ENCODE measurements at places on chromosomes 7 and 10.
A peak's percentile ranks its signal among the peaks of the same experiment; 100 is the strongest.

GRCh38 chr7:81761821-81762220, 8.0 kb downstream of the HGF start:
- DNase-seq: no peak

DNA sequence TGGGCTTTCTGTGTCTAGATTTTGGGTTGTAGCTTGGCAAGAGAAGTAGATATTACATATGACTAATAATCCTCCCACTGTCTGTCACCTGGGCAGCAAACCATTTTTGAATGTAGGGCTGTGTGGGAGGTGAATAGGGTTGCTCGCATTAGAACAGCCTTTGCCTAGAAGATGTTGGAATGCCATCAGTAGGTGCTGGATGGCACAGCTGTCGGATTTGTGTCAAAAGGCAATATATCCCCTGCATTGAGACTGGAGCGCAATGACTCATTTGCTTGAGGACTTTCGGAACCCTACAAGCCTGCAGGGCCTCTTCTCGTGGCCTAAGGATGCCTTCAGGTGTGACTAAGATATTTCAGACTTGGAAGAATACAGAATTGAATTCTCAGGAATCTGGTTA, 323.8 kb downstream of the GPR158 start:
- DNase-seq: no peak

DNA sequence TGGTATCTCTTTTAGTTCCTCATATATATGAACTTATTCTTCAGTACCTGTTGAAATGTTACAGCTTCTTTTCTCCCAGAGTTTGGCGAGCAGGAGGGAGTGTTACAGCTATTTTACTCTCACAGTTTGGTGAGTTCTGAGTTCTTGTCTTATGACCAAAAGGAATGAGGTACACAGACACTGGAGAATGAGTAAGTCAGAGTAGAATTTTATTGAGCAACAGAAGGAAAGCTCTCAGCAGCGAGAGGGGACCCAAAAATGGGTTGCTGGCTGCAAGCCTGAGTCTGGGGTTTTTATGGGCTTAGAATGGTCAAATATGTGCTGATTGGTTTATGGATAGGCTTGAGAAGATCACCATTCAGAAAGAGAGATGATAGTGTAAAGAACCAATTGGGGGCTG, 175.2 kb downstream of the CDK14 start:
- DNase-seq: no peak

DNA sequence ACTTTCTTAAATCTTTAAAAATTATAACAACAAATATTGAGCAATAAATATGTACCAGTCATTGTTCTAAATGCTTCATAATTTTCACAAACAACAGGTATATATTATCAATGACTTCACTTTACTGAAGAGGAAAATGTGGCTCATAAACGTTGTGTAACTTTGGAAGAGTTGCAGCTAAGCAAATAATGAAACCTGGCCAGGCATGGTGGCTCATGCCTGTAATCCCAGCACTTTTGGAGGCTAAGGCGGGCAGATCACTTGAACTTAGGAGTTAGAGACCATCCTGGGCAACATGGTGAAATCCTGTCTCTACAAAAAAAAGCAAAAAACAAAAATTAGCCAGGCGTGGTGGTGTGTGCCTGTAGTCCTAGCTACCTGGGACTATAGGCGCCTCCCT, 71.9 kb upstream of the AMPH start:
- DNase-seq: no peak

DNA sequence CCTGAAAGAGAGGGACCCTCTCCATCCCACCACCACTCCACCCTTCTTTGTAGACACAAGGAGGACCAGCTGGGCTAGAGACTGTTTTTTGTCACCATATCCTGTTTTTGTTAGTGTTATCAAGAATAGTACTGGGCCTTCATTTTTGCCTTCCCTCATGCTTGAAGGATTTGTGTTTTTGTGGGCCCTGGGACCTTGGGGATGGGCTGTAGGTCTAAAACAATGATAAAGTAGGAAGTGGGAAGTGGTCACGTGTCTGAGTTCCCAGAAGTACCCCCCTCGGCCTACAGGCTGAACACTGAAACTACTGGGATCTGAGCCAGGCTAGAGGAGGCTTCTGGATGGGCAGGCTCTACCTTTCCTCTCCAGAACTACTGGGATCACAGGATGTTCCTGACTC, 8.9 kb downstream of the AGFG2 start:
- no peak for DNase-seq

- DNase-seq: no peak
Observed at GRCh38 chr10:133489816-133490588, 36.3 kb downstream of the SCART1 start.

DNA sequence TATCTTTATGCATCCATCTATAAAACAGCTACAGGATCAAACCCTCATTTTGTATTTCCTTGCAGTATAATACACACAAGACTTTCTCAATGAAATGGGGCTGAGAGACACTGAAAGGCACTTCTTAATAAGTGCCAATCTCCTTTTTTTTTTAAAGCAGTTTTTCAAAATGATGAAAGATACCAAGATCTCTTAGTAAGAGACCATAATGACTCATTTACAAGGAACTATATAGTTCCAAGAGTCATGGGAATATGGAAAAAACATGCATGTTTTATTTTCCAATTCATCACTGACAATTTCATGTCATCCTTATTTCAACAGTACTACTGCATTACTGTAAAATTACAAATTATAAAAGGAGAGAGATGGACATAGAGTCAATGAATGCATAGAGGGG, 973.7 kb downstream of the GATA3 start:
- DNase-seq: no peak

GRCh38 chr7:115749924-115750323, 280.6 kb downstream of the TFEC start:
- DNase-seq: no peak

DNA sequence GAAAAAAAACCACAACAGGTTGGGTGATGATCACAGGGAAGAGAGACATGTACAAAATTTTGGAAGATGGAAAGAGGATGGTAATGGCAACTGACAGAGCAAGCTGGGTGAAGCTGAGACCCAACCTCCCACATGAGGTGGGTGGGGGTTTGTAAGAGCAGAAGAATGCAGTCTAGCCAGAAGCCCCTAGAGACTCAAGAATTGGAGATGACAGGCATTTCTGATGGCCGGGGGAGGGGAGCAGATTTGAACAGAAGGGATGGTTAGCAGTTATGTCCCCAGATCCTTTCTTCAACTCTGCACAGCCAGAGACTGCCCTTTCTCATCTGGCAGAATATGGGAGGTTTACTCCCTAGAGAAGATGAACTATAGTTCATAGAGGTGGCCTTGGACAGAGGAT, 208.0 kb downstream of the GALNT17 start:
- DNase-seq: no peak

DNA sequence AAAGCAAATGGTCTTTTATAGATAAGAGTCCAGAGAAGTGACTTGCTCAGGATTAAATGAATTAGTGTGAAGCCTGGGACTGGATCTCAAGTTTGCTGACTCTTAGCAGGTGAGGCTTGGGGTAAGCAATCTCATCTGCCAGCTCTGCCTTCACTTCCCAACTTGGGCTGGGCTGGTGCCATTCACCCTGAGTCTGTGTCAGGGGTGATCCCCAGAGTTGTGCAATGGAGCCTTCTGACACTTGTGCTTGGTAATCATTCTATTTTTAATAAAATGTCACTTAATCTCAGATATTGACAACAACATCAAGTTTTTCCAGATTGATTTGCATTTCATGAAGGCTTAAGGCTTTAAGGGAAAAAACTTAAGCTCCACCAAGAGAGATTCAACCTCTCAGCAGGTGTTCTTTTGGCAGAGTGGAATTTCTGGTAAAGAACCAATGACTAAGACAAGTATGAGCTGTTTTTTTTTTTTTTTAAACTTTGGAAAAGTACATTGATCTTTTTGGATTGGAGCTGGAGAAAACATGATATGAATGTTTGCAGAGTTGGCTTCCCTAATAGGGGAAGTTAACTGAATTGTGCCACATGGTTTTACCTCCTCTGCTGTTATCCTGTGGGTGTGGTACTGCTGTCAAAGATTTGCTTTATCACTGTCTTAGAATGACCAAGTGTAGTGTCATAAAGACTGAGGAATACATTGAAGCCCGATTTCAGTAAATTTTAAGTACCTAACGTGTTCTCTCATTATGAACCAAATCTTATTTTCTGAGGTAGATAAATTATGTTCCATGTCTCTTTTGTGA, 48.6 kb upstream of the GPR37 start:
- DNase-seq: no peak

DNA sequence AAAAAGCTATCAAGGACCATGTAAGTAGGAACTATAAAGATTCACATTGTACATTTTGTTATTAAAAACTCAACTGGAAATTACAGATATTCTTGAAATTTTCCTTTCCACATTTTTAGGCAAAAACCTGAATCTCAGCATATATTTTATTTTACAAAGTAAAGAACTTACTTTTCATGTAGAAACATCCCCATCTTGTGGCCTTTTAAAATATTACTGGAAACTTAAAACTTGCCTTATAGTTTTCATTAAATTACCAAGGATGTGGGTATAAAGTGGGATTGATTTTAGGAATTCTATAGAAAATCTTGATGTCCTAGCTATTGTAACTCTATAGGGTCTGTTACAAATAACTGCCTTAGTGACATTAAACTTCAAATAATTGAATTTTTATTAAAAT, 10.6 kb downstream of the DBF4 start:
- no peak for DNase-seq

- peak; percentile 82 for DNase-seq
Observed at GRCh38 chr7:130912862-130913638, 179.0 kb upstream of the KLF14 start.

All from femur (tissue), 1 donor.